ENCODE measurements at places on chromosomes 3 and 15.

DNA sequence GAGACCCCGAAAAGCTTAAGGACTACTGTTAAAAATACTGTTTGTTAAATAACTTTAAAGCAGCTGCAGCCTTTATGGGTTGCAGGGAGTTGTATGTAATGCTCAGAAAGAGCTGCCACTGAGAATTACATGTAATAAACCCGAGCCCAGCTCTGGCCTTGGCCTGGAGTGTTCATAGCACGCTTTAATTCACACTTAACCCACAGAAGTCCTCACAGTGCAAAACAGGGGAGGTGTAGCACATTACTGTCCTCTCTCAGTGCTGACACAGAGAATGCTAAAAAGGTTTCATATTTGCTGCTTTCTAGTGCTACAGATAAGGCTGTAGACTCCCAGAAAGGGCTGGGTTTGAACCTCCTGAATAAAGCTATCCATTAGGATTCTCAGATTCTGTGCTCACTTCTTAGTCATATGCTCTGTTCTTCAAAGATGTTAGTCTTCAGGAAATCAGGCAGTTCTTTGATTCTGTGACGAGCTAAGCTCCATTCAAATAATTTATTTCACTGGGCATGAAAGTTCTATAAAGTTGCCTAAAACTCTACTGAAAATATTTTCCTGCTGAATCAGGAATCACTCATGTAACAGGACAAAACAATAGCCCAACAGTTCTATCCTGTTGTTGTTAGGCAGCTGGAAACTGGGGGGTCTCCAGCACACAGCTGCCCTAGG lies 108.0 kb downstream of the SENP2 start:
- DNase-seq: no peak

GRCh38 chr3:40278791-40279190 lies 30.7 kb upstream of the EIF1B start:
- DNase-seq: no peak

DNA sequence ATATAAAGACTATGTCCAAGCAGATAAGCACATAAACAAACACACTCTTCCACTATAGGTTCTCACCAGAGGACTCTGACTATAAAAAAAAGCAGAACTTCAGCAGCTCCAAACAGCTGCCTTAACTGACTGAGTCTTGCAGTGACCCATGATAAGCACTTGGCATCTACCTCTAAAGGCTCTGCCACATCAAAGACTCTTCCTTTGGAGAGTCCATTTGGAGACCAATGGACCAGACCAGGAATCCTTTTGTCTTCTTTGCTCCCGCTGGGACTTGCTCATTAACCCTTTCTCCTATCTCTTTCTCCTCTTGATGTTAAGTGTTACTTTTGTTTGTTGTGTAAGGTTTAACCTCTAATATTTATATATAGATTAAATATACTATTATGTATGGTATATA lies 424.1 kb downstream of the RSL24D1 start:
- no peak for DNase-seq

- DNase-seq: no peak
These were observed 19.8 kb upstream of the NUDT16 start for GRCh38 chr3:131361464-131362421.

DNA sequence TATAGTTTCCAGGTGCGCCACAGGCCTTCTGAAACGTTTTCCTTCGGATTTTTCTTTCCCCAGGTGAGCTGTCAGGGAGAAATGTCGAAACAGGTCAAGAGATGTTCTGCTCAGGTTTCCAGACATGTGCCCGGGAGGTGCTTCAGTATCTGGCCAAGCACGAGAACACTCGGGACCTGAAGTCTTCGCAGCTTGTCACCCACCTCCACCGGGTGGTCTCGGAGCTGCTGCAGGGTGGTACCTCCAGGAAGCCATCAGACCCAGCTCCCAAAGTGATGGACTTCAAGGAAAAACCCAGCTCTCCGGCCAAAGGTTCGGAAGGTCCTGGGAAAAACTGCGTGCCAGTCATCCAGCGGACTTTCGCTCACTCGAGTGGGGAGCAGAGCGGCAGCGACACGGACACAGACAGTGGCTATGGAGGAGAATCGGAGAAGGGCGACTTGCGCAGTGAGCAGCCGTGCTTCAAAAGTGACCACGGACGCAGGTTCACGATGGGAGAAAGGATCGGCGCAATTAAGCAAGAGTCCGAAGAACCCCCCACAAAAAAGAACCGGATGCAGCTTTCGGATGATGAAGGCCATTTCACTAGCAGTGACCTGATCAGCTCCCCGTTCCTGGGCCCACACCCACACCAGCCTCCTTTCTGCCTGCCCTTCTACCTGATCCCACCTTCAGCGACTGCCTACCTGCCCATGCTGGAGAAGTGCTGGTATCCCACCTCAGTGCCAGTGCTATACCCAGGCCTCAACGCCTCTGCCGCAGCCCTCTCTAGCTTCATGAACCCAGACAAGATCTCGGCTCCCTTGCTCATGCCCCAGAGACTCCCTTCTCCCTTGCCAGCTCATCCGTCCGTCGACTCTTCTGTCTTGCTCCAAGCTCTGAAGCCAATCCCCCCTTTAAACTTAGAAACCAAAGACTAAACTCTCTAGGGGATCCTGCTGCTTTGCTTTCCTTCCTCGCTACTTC lies 3.8 kb downstream of the BHLHE40 start:
- DNase-seq: no peak

DNA sequence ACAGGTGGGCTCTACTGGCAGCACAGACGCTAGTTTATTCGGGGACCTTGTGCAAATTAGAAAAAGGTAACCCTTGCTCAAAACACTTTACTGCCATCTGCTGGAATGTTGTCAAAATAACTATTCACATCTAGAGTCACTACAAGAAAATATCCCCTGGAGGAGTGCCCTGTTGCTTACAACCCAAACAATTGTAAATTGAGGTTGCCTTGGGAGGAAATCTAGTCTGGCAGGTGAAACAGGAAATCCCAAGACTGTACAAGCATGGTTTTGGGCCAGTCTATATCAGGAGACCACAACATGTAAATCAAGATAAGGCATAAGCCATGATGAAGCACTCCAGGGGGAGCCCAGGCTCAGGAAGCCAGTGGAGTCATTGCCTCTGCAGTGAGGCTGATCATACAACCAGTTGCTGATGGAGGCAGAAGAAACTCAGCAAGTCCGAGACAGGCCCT lies 136.8 kb upstream of the ACP3 start:
- no peak for DNase-seq

- DNase-seq: no peak
These were observed 41.0 kb upstream of the CMSS1 start for GRCh38 chr3:99776516-99777209.

DNA sequence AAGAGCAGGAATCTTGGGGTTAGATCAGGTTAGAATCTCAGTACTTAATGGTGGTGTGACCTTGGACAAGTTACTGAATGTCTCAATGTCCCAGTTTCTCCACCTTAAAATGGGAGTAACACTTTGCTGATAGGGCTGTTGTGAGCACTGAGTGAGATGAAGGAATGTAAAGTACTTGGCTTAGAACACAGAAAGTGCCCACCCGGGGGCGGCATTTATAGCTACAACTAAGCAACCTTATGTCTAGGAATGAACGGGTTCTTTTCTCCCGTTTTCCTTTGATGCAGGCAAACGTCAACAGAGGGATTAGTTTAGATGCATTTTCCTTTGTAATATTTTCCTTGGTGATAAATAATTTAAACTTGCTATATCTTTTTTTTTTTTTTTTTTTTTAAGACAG lies 176.6 kb downstream of the USP13 start:
- no peak for DNase-seq

DNA sequence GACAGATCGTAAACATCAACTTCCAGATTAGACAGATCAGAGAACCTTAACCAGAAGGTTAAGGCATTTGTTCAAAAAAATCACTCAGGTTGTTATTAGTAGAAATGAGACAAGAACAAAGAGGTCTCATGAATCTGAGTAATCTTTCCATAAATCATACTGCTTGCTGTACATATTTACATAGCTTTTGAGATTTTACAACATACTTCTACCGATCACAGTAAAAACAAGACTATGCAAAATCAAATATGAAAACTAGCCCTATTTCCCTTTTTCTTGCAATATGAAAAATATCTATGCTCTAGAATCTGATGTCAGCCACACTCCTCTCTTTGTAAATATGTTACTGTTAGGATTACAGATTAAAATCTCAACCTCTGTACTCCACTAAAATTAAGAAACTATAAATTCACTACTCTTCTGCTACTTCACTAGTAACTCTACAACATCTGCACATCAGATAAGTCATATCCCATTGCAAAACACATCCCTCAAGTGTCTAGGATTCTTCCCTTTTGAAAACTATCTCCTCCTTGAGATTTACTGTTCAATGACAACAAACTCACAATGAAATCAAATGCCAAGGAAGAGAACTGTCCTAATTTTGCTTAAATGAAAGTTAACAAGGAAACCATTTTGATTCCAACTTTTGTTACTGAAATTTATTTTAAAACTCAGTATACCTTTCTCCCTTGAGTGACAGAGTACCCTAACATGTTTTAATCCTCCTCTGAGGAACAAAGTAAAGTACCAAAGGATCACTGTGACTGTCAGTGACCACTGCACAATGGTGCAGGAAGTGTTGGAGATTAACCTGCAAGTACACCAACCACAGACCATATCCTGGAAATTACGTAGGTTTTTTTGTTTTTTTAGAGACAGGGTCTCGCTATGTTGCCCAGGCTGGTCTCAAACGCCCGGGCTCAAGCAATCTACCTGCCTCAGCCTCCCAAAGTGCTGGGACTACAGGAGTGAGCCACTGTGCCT lies 12.8 kb downstream of the DCUN1D1 start:
- DNase-seq: no peak

DNA sequence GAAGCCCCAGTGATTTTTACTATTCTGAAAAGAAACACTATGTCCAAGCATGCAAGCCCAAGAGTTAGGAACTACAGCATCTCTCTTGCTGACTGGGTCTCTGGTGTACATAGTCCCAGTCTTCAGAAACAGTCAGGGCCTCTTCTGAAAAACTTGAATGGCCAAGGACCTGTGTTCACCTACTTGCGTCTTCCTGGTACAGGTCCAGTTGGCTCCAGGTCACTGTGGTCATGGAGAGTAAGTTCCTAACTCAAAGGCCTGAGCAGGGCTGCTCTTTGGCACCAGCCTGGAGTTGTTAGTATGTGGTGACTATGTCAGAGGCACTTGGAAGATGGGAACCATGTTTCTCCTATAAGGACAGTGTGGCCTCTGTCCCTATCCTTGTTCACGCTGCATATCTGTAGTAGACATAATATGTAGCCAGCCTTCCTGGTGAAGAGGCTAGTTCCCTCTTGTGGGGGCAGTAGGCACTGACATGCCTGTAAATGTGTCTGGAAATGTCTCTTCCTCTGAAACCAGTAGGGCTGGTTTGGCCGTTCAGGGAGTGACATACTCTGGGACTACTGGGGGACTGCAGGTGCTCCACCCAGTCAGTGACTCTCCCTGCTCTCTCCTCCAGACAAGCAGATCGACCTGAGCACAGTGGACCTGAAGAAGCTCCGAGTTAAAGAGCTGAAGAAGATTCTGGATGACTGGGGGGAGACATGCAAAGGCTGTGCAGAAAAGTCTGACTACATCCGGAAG lies 2.6 kb upstream of the RBM15B start:
- no peak for DNase-seq

- no peak for DNase-seq
These were observed 192.3 kb upstream of the C2CD4B start for GRCh38 chr15:62357431-62357830.

DNA sequence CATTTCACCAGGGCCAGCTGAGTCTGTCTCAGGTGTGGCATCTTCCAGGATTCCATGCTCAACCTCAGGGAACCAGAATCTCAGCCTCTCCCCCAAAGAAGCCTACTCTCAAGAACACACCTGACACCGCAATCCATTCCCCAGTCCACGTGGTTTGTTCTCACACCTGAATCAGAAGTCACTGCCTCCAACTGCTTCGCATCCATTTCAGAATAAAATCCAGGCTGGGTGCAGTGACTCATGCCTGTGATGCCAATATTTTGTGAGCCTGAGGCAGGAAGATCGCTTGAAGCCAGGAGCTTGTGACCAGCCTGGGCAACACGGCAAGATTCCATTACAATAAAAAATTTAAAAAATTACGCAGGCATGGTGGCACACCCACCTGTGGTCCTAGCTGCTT lies 212.2 kb downstream of the FOXP1 start:
- DNase-seq: no peak

DNA sequence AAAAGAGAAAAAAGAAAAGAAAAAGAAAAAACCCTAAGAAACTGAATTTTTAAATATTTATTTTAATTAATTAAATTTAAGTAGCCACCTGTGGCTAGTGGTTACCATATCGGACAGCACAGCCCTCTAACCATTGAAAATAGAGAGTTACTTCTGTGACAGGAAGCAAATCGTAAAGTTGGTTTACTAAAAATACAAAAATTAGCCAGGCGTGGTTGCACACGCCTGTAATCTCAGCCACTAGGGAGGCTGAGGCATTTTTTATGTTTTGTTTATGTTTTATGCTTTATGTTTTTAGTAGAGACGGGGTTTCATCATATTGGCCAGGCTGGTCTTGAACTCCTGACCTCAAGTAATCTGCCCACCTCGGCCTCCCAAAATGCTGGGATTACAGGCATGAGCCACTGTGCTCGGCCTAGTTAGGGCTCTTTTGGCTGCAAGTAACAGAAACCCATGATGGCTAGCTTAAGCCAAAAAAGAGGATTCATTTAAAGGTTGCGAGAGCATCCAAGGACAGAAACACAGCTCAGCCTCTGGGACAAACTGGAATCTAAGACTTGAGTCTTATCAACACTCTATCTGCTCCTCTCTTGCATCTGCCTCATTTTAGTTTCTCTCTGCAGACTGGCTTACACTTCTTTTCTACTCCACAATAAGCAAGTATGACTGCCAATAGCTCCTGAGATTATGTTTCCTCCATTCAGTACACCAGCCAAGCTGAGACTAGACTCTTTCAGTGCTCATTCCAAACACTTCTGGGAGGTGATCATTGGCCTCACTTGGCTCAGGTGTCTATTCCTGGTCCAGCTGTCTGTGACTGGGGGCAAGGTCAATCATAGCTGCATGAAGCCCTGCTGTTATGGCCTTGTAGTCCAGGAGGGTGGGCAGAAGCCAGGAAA lies 6.8 kb upstream of the SKIL start:
- no peak for DNase-seq

GRCh38 chr3:40572588-40572987 lies 47.8 kb downstream of the ZNF621 start:
- DNase-seq: no peak

Data from activated CD8-positive, alpha-beta memory T cell treated with anti-CD3 and anti-CD28 coated beads for 1 hour (primary cell).